ENCODE measurements at places on chromosomes 7 and 10. TPM values are rescaled to one million over a fixed set of nuclear protein-coding genes. Genes with fewer than 3 reads are reported as not detected.

ZNF727 gene
- total RNA-seq = 0.18 TPM

NAT16 gene
- not detected for total RNA-seq

GHITM gene
- total RNA-seq = 141 TPM

RAPGEF5 gene
- 0.82 TPM for total RNA-seq

All from activated T-helper 2 cell treated with anti-CD3 and anti-CD28 coated beads, Interferon-gamma antibody, Interleukin-2, Interleukin-4, amounts not matched to agents 10 μg/mL and 5 μg/mL and 100 μg/mL, durations not matched to agents 14 hours and 24 hours and 36 hours (primary cell).